ENCODE measurements at places on chromosomes 6 and 20.

DNA sequence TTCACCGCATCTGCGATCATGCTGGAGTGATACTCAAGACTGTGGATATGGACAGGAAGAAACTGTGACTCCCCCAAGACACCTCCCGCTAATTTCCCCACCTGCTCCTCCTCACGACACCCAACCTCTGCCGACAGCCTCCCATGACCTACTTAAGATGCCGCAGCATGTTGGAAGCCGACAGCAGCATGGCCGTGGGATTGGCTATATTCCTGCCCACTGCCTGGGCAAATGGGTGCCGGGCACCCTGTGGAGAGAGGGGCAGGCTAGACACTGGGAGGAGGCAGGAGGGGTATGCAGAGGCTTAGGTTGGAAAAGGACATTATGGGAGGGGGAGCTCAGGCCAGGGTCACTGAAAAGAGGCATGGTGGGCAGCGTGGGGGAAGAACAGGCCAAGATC, 4.5 kb downstream of the IDH3B start:
- DNase-seq = no peak

DNA sequence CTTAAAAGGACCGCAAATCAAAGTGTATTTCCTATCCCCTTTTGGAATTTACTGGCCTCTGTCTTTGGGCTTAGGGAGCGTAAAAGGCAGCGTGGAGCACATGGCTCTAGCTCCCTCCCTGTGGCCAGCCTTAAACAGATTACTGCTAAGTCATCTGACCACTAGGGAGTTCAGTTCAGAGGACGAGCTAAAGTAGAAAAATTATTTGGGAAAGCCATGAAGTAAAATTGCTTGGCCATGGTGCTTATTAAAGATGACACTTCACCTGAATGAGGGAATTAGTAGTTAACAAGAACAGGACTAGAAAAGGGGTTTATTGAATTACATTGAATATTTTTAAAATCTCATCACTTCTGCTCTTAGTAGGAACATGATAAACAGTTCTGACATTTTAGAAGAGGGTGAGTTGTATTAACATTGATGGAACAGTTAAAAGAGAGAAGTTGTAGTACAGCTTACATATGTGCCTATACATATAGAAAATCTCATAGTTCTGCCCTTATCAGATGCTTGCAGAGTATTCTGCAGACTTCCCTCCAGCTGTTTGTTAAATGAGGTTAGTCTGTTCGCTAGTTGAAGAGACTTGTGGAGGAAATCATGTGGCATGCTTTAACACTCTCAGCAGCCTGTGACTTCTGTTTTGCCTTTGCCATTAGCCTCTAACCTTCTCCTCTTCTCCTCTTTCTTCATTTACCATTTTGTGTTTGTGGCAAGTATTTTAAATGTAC, 31.2 kb upstream of the MAPK13 start:
- no peak for DNase-seq

GRCh38 chr20:35468671-35469334, 13.4 kb downstream of the CEP250 start:
- no peak for DNase-seq

DNA sequence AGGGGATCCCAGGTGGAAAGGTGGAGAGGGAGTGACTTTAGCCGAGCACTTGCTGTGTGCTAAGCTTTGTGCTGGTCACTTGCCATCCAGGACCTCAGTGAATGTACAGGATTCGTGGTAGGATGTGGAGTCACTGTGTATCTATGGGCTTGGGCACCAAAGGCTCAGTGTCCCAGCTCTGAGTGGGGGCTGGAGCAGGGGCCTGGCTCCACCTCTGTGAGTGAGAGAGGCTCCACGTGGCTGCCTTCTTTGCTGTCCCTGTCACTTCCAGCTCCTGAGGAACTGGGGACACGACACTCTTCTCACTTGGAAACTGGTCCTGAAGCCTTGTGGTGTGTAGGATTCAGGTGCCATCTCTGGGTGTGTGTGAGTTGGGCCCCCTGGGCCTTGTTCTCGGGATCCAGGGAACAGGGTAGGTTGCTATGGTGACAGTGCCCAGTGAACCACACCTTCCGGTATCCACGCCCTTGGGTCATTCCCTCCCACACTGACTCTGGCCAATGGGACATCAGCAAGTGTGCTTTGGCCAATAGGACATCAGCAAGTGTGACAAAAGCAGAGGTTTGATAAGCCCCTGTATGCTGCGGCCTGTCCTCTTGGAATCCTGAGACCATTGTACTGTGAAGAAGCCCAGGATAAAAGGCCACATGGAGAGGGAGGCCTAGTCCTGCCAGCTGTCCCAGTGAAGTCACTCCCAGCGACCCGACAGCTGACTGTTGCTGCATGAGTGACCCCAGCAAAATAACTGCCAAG, 87.7 kb downstream of the CDH22 start:
- no peak for DNase-seq

DNA sequence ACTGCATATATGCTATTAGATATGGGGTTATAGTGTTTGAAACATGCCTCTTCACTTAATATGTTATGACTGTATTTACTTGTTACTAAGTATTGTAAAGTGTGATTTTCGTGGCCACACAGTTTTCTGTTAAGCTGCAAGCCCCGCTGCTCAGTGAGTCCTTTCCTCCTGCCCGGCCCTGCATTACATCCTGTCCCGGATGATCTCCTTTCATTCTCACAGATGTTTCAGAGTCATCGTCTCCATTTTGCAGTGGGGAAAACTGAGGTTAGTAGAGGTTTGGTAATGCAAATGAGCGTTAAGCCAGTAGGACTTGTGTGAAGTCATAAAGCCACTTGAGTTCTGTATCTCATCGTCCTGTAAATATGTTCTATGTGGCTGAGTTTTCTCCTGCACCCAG, 155.5 kb downstream of the CFAP61 start:
- DNase-seq = no peak

GRCh38 chr6:42627044-42627443, 63.2 kb downstream of the UBR2 start:
- DNase-seq = no peak

GRCh38 chr6:106790935-106791334, 161.6 kb downstream of the QRSL1 start:
- DNase-seq = no peak

DNA sequence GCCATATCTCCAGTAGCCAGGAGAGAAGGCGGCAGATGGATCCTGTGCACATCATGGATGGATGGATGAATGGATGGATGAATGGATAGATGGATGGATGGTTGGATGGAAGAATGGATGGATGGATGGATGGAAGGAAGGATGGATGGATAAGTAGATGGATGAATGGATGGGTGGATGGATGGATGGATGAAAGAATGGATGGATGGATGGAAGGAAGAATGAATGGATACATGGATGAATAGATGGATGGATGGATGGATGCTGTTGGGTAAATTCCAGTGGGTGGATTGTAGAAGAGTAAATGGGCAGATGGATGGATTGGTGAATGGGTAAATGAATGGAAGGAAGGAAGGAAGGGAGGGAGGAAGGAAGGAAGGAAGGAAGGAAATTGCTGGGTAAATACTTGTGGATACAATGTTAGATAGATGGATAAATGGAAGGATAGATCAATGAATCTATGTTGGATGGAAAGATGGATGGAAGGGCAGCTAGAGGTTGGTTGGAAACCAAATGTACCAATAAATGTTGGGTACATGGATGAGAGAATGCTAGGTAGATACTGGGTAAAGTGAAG, 19.5 kb downstream of the PTGIS start:
- DNase-seq = no peak
